Stomach (tissue), 19 donors: ENCODE measurements at places on chromosomes 7 and 10. TPM values are rescaled to one million over a fixed set of nuclear protein-coding genes. Genes with fewer than 3 reads are reported as not detected.

The SPAM1 gene
- total RNA-seq, result not detected

The TMEM270 gene
- total RNA-seq, result not detected

The CALML3 gene
- not detected for total RNA-seq

The CYP26C1 gene
- 7.0 TPM for total RNA-seq

The HOXA10 gene
- 337 TPM for total RNA-seq

The NRP1 gene
- total RNA-seq, result 41.4 TPM

The FHIP2A gene
- 15.8 TPM for total RNA-seq

The ZNF804B gene
- not detected for total RNA-seq

The NEBL gene
- 7.0 TPM for total RNA-seq

The CYP3A5 gene
- 45.2 TPM for total RNA-seq

The ZNF800 gene
- total RNA-seq, result 9.3 TPM

DNA sequence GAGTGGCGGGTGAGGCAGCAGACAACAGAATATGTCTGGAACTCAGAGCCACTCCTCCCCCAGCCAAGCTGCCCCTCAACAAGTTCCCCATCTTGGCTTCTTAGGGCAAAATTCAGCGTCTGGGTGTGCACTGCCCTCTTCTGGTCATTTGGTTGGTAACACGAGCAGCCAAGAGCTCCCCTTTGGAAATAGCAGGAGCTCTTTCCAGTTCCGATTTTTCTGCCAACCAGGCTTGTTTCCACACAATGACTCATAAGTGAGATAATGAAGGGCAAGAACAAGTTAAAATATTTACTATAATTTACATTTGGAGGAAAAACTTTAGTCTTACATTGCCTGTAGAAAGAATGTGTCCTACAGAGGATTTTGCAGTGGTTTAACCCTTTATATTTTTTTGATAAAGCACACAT is 70.5 kb downstream of the ADCYAP1R1 start:
- peak; percentile 67 for DNase-seq

GRCh38 chr10:71250405-71250804 is 38.0 kb downstream of the UNC5B start:
- no peak for DNase-seq

DNA sequence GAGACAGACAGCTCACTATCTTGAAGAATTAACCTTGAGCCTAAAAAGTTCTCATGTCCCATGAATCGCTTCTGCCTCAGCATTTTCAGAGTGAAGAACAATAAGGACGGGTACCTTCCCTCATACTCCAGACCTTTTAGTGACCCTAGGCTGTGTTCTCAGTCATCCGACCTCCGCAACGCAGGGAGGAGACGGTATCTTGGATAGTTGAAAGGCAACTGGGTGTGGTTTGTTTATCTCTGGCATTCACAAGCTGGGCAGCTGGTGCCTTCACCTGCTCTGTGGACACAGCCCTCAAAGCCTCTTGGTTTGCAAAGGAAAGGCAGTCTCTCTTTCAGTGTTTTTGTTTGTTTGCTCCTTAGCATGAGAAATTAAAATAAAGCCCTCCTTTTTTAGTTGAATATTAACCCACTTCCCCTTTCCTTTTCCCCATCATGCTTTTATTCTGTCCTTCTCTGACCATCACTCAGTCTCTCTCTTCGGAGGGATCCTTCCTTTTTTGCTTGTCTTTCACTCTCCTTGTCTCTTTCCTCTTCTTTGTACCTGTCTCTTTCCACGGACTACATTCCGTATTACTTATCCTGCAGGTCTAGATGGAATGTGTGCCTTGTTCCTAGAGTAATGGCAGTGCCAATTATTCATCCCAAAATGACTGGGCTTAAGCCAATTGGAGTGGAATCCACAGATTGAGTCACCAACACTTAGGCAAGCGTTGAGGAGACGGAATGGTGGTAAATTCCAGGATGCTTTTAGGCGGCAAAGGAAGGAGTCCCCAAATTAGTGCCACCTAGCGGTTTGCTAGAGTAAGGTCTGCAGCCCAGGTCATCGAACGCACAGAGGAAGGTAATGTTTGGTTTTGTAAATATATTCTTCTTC is 45.8 kb downstream of the PRR15 start:
- DNase-seq, result peak; percentile 37

- DNase-seq, result peak; percentile 92
These were observed 176.5 kb downstream of the TCF7L2 start for GRCh38 chr10:113126229-113127201.

DNA sequence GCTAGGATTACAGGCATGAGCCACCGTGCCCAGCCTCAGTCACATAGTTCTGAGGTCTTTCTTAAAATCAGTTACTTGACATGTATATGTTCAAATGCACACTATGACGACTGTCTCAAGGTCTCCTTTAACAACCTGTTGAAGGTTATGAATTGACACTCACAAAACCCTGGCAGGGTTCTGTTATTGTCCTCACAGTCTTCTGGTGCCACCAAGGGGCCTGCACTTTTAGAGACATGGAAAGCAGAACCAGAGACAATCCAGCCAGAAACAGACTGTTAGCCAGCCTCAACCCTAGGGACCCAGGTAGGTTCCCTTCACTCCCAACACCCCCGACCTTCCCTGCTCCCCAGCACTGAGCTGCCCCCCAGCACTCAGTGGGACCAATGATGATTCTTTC is 26.4 kb downstream of the TEX36 start:
- DNase-seq, result no peak

DNA sequence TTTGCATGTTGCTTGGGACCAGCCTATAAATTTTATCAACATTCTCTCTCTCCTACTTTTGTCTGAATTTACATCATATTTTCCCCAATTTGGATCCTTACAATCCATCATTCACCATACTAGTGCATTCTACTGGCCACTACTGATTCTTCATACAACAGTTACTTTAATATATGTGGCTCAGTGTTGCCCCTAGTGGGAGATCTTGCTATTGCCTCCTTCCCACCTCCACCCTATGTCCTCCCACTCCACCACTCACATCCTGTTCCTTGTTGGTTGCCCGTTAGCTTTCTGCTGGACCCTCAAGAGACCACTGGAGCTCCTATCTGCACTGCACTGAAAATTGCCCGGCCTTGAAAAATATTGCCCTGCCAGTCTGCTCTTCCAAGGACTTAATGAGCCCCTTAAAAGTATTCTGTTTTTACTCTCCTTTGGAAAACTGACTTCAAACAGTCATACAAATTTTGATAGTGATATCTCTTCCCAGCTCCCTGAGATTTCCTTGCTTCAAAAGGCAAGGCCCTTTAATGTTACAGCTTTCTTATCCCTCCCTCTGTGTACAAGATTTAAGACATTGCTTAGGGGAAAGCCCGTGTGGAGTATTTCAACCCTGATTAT is 243.2 kb upstream of the TMEM229A start:
- DNase-seq, result no peak

DNA sequence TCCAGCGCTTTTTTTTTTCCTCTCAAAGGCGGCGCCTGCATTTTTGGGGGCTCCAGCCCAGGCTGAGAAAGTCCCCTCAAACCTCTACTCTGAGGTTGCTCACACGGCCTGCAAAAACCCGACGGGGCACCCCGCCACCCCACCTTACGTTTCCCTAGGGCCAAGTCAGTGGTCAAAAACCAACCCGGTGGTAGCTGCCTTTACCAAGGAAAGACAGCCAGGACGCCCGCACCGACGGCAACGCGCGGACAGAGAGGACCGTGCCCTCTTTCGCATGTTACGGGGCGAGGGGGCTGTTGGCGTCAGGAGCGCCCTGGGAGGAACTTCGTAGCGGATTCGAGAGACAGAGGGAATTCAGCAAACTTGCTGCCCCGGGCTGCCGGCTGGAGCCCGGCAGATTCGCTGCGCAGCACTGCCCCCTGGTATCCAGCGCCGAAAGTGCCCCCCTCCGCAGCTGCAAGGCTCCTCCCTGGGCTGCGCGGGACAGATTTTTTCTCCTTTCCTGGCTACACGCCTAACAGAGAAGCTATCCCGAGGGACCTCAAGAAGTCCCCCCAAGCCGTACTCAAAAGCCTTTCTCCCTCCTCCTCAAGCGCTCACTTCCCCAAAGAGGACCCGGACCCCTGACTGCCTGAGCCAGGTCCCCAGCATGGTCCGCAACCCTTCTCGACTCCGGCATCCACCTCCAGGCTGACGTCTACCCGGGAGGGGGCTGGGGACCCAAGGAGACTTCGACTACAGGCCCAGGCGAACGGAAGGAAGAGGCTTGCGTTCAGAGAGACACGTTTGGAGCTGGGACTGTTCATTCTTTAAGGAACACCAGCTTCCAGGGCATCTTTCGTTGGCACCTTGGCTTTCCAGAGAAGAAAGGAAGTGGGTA is 27.7 kb upstream of the VAX1 start:
- peak; percentile 77 for DNase-seq

DNA sequence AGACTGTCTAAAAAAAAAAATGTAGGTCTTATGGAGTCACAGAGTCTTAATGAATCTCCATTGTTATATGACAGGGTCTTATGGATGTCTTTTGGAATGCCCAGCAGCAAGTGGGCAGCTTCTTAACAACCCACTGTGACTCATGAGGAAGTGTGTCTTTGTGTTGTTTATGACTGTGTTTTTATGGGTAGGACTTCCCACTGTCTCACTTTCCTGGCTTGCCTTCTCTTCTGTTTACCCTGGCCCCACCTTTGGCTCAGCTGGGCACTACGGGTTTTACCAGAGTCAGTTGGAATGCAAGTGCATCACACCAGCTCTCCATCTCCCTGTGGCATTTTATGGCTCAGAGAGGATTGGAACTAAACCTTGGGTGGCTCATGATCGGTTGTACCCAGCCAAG is 580.5 kb downstream of the AUTS2 start:
- no peak for DNase-seq

GRCh38 chr10:51228714-51229100 is 154.4 kb downstream of the PRKG1 start:
- DNase-seq, result no peak

DNA sequence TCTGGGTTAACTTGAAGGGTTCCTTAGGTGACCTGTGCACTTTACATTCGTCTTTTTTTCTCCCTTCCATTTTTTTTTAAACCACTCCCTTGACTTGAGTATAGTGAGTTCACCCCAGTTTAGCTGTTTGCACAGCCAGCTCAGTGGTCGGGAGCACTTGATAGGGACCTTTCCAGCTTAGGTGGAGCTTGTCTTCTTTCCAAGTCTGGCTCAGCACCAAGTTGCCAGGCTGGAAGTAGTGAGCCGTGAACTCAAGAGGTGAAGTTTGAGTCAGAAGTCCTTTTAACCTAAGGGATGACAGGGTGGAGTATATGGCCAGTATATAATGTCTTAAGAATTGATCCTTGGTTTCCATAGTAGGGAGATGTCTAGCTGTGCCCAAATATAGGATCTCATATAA is 7.2 kb downstream of the DNAH11 start:
- DNase-seq, result no peak

DNA sequence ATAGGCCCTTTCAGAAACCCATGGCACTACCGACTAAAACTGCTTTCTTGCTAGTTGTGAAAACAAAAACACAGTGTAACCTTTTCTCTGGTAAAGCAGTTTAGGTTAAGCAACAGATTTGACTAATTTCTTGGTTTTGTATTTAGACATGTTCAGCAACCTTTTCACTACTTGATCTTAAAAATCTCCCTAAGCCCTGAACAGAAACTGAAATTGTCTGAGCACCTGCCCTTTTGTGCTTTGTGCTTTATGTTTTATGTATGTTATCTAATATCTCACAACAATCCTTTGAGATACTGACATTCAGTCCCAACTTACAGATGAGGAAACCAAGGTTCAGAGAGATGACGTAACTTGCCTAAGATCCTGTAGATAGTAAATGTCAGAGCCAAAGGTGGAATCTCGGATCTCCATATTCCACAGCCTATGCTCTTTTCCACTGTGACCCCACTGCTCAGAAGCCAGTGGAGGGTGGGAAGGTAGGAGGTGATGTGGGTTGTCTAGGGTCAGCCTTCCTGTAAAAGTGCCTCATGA is 146.6 kb downstream of the LCOR start:
- DNase-seq, result no peak

DNA sequence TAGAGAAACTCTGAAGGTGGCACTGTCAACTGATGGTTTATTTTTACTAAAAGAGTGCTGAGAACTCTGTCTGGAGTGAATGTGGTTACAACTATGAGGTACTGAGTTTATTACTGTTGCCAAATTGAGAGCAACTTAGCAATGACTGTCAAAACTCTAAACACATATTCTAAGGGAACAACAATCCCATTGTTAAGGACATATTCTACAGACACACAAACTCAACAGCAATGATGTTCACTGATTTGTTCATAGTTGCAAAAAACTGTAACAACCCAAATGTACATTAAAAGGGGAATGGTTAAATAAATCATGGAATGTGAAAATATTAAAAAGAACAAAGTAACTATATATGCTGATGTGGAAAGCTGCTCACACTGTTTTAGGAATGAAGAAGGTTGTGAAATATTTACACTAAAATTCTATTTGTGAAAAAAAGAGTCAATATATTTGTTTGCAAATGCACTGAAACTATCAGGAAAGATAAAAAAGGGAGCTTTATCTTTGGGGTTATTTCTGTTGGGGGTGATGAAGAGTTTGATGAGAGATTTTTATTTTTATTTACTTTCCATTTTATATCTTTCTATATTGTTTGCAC is 12.9 kb downstream of the PON2 start:
- no peak for DNase-seq

- DNase-seq, result no peak
These were observed 75.9 kb downstream of the SVOPL start for GRCh38 chr7:138625084-138625848.

- peak; percentile 54 for DNase-seq
These were observed 26.3 kb upstream of the ITGB8 start for GRCh38 chr7:20304366-20304765.
